Muscle of back (tissue), 13 donors: ENCODE measurements at places on chromosomes 5 and 9.

- DNase-seq, result no peak
These were observed 25.9 kb downstream of the RUSC2 start for GRCh38 chr9:35515766-35516165.

GRCh38 chr5:125004009-125004408 lies 257.6 kb upstream of the ZNF608 start:
- DNase-seq, result no peak

- DNase-seq, result no peak
These were observed 204.4 kb upstream of the DMRT1 start for GRCh38 chr9:636931-637591.

- peak; percentile 79 for DNase-seq
These were observed 161.2 kb downstream of the FGF18 start for GRCh38 chr5:171580502-171581265.

DNA sequence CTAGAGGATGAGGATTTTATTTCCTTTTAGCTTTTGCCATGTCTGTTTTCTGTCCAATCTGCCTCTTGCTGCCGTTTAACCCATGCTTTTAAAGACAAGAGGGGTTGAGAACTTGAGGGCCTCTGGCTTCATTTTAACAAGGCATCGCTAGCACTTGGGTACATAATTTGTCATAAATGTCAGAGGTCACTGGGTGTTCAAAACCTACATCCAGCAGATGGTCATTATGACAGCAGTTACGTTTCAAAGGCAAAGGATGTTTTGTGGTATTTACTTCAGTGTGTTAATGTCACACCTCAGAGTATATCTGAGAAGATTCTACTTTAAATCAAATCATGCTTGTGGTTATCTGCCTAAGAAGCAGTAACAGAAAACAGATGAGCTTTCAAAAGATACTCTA lies 918.3 kb downstream of the NR2F1-AS1 start:
- no peak for DNase-seq
